Stimulated activated CD8-positive, alpha-beta memory T cell treated with anti-CD3 and anti-CD28 coated beads, Interleukin-2, amount 100 ng/mL, for 48 hours (primary cell): ENCODE measurements at places on chromosomes 1 and 21.

DNA sequence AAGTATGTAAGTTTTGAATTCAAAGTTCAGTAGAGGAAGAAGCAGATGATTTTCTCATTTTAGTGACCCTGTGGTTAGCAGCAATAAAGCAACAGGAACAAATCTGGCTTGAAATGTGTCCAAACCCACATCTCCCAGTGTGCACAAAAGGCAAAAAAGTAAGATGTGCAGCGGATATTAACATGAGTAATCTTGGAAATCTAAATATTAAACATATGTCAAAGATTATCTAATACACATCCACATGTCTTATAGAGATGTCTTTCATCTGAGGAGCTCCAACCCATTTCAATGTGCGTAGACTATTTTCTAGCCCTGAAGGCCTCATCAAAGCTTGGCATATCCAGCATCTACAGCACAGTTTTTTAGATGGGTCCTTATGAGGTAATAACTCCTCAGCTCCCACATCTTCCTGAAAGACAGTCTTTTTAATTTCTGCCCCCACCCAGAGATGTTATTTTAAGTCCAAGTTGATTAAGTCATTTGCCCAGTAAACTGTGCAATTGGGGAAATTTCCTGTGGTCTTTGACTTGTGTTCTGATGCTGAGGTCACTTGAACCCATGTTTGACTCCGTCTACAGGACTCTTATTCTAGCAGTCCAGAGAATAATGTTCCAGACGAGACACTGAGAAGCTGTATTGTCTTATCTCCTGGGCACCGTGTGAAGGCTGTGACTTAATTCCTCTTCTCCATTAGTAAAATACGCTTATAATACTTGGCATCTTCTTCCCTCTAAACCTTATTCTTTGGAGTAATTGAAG lies 73.7 kb downstream of the LMO4 start:
- no peak for DNase-seq

GRCh38 chr21:45180246-45180599 lies 105.8 kb downstream of the ADARB1 start:
- DNase-seq = no peak

DNA sequence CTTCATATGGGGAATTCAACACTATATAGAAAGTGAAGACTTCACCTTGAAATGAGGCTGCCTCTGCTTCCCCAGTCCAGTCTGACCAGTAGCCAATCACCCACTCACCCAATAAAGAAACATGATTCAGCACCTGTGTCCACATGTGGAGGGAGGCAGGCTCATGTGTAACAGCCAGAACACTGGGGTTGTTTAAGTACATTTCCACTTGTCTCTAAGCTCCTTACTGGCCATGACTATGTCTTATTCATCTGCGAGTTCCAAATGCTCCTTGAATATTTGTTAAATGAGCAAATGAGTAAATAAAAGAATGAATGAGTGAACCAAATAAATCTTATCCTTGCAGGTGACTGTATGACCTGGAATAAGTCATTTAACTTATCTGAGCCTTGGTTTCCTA lies 100.1 kb downstream of the BRINP2 start:
- DNase-seq = no peak

DNA sequence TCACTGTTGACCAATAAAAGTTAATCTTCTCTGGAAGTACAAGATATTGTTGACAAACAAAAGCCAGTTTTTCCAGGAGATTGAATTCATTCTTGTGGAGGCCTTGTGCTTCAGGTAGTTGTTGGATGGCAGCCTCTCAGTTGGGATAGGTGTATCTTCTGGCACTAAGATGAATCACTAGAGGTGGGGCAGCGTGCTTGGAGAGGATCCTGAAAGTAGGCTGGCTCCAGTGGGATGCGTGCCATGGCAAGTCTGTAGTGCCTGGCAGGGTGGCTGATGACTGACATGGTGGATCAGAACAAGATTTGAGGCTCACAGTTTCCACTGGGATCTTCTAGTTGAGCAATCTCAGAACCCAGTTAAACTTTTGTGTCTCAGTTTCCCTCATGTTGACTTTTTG lies 2.4 kb downstream of the VPS13D start:
- no peak for DNase-seq

GRCh38 chr1:88317396-88317795 lies 366.7 kb upstream of the PKN2 start:
- DNase-seq = no peak
